ENCODE measurements at places on chromosomes 4 and X. TPM values are rescaled to one million over a fixed set of nuclear protein-coding genes. Genes with fewer than 3 reads are reported as not detected.

The CXCL11 gene
- under 0.01 TPM for total RNA-seq

The PABPC1L2A gene
- not detected for total RNA-seq

DNA sequence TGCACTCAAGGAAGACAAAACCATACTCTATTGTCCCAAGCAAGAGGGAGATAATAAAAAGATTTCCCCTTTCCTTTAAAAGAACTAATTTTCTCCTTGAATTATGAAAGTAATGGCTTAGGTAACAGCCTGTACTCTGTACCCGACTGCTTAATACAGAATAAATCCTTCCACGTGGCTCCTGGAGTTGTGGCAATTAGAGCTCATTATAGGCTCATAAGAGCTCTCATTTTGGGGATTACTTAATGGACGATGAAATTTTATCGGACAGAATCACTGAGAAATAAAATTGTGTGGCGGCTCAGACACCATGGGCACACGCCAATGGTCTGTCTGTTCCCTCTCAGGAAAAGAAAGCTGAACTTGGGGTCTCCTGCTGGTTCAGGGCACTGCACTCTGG lies 2.8 kb upstream of the GSX2 start:
- no peak for DNase-seq

- DNase-seq, result no peak
Observed at GRCh38 chrX:43661521-43662240, 5.6 kb downstream of the MAOA start.

DNA sequence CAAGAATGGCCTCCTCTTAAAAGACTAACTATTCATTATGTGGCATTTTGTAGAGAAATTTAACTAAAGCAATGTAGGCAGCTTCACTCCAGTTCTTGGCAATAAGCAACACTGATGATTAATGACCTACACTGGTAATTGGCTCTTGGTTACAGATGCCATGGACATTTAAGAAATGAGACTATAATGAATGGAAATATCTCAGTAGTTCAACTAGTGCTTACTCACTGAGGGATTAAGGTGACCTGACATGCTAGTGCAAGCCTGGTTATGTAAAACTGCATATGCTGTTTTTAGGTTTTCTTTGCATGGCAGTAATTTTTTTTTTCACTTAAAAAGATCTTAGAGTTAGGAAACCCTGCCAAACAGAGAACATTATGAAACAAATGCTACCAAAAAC lies 152.7 kb upstream of the AADAT start:
- DNase-seq, result no peak

DNA sequence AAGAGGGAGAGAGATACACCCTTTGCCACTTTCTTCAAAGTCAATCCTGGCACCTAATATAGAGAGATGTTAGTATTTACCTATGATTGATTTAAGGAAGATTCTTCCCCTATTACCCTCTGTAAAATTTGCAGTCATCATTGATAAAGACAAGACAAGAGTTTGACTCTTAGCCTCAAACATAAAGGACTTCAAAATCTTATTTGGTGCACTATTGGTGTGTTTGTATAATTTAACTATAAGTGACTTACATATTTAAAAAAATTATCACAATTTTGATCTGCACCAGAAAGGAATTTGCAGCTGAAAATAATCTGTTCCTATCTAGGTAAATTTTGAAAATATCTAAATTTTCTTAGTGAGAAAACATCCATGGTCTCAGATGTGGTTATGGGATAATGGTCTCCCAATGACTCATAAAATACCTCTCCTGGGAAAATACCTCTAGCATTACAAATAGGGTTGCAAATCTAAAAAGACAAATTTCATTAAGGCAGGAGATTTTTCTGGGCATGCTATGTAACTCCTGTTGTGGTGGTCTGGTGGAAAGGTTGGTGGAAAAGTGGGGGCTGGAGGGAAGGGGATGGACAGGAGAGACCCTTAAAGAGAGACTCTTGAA lies 173.6 kb upstream of the MED14 start:
- DNase-seq, result peak; percentile 73

- peak; percentile 54 for DNase-seq
Observed at GRCh38 chr4:20773144-20773997, 73.1 kb downstream of the PACRGL start.

GRCh38 chr4:47662975-47663374 lies 174.9 kb downstream of the CORIN start:
- DNase-seq, result no peak

GRCh38 chr4:30720661-30721184 lies 554 bp downstream of the PCDH7 start:
- peak; percentile 61 for DNase-seq

DNA sequence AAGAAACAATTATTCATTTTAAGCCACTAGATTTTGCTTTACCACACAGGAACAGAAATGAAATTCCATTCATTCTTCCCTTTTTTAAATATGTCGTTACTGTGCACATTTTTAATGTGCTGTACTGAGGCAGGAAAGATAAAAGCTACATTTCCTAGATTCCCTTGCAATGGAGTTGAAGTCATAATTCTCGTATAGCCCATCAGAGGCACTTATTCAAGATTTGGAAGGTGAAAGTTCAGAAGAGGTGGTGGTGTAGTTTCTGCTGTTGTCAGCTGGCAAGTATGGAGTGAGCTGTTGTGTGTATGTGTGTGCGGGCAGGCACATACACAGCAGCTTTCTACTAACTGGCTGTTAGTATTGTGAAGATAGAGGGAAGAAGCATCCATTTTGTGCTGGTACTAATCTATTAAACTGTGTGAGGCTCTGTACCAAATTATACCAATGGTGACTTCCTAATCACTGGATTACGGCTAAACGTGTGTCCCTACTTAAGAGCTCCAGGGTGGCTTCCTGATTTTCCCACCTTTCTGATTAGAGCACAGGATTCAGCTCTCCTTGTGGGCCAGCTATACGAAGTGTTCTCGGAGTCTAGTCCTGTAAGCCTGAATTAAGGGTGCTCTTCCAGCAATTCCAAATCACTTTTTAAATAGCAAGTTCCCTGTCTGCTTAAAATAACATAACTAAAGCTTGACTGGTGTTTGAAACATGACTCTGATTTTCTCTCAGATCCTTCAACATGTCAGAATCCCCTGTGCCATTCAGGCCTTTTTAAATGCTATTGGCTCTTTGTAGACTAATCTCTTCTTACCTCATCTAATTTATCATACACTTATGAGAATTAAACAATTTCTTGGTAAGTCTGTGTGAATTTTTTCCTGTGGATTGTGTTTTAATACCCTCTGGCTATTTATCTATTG lies 43.8 kb downstream of the PDS5A start:
- DNase-seq, result peak; percentile 69

GRCh38 chr4:81136161-81136905 lies 78.7 kb downstream of the PRKG2 start:
- peak; percentile 95 for DNase-seq

- DNase-seq, result no peak
Observed at GRCh38 chrX:69884210-69884609, 165.5 kb downstream of the AWAT2 start.
